Hepatic stellate cell (primary cell): ENCODE measurements at places on chromosomes 2 and 18.

GRCh38 chr2:218366621-218367414 lies 10.2 kb downstream of the CATIP start:
- no peak for DNase-seq

GRCh38 chr18:79525556-79526467 lies 130.1 kb downstream of the NFATC1 start:
- no peak for DNase-seq

GRCh38 chr18:23228102-23229061 lies 93.1 kb downstream of the CABLES1 start:
- no peak for DNase-seq

- DNase-seq, result no peak
Measured at GRCh38 chr2:85924522-85924921, 35.7 kb upstream of the ST3GAL5 start.
